ENCODE measurements at places on chromosomes 5 and 9.

GRCh38 chr5:33748754-33749153 lies 143.0 kb downstream of the ADAMTS12 start:
- DNase-seq = no peak

- DNase-seq = no peak
Measured at GRCh38 chr5:19734776-19735175, 253.2 kb downstream of the CDH18 start.

GRCh38 chr5:82332064-82332855 lies 54.1 kb upstream of the RPS23 start:
- DNase-seq = no peak

GRCh38 chr9:124369231-124369797 lies 45.9 kb downstream of the PSMB7 start:
- no peak for DNase-seq

DNA sequence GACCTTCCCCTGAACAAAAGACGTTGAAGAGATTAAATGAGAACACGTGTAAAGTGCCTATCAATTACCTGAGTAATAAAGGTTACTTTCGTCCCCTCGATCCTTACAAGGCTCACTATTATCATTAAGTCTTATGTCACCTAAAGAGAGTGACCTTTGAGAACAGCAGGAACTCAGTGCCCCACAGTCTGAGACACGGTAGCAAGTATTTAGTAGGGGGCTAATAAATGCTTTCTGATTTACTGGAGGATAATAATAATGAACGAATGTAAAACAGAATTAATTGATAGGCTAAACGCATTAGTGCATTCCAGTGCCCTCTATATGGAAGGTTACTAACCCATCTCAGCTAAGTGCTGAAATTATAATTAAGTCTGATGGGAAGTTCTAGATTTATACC lies 199.9 kb downstream of the FBXL17 start:
- no peak for DNase-seq

GRCh38 chr9:5554254-5554653 lies 43.9 kb downstream of the PDCD1LG2 start:
- no peak for DNase-seq

DNA sequence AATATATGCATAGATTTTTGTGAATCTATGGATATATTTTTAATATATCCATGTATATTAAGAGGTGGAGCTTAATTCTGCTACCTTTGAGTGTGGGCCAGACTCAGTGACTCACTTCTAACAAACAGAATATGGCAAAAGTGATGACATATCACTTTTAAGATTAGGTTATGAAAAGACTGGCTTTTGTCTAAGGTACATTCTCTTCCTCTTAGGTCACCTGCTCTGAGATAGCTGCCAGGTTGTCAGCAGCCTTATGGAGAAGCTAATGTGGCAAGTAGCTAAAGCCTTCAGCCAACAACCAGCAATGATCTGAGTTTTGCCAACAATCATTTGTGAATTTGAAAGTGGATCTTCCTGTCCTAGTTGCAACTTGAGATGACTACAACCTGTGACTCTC lies 83.8 kb downstream of the ANKRD31 start:
- DNase-seq = no peak

DNA sequence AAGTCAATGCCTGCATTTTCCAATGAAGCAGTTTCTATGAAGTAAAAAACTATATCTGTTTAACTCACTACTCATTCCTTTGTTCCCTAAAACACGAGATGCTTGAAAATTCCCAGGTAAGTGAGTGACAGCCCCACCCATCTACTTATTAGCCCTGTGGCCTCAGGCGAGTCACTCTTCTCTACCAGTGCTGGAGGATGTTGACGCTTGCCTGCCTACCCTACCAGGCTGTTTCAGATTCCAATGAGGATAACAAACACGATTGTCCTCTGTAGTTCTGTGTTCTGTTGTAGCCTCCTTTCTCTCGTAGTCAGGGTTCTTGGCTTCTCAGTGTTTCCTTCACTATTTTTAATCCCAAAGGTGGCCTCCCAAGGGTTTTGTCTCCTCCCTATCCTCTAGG lies 388.8 kb downstream of the KDM4C start:
- DNase-seq = no peak

GRCh38 chr5:33997331-33997983 lies 10.4 kb downstream of the AMACR start:
- DNase-seq = no peak

All from activated naive CD4-positive, alpha-beta T cell (primary cell).